Right lung (tissue), 10 donors: ENCODE measurements at places on chromosomes 11 and 22. TPM values are rescaled to one million over a fixed set of nuclear protein-coding genes. Genes with fewer than 3 reads are reported as not detected.

C11orf91 gene
- polyA plus RNA-seq = not detected

FAM227A gene
- 7.1 TPM for polyA plus RNA-seq

- no peak for DNase-seq
Measured at GRCh38 chr11:60204922-60205321, 22.0 kb upstream of the MS4A6A start.

- no peak for DNase-seq
Measured at GRCh38 chr11:8067929-8068575, 13.0 kb upstream of the TUB start.

FAM111B gene
- polyA plus RNA-seq = 9.3 TPM

SYTL2 gene
- 72.1 TPM for polyA plus RNA-seq

RBMXL2 gene
- 0.06 TPM for polyA plus RNA-seq

DNA sequence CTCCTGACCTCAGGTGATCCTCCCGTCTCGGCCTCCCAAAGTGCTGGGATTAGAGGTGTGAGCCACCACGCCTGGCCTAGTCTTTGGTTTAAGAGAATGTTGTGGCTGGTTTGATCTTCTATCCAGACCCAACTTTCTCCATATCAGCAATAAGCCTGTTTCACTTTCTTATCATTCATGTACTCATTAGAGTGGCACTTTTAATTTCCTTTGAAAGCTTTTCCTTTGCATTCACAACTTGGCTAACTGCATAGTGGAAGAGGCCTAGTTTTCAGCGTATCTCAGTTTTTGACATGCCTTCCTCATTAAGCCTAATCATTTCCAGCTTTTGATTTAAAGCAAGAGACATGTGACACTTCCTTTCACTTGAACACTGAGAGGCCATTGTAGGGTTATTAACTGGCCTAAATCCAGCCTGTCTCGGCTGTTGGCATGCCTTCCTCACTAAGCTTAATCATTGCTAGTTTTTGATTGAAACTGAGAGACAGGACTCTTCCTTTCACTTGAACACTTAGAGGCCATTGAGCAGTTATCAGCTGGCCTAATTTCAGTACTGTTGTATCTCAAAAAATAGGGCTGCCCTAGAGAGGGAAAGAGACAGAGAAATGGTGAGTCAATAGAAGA is 13.1 kb upstream of the RPL3 start:
- DNase-seq = no peak

DNA sequence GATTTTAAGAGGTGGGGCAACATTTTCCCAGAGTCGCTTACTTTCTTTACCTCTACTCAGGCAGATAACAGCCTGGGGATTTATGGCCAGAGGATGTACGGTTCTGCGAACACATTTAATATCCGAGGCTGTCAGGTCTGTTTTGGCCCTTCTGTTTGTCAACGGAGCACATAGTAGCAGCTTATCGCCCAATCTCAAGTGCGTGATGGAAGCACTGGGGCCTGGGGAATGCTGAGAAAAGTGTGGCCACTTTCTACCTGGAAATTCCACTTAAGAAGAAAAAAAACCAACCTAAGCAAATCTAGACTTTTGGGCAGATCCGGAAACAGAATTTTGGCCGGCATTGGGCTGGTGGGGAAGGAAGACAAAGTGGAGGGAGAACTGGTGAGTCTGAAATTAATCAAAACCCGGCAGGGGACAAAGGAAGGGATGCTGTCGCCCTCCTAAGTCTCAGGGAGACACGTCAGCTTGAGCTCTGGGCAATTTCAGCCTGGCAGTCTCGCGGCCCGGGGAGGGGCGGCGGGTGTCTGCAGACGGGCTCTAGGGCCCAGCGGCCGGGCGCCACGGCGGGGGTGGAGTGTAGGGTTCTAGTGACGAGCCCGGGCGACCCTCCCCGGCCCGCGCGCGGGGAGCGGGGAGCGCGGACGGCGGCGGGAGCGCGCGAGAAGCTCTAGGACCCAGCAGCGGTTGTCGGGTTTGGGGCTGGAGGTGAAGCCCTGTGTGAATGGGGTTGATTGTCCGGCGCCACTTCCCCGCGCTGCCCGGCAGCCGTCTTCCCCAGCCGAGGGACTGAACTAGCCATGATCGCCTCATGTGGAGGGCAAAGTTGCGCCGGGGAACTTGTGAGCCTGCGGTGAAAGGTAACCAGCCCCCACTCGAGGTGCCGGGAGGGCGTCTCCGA is at the start of gene AMOTL1:
Gene AMOTL1, plus strand, starts transcription at position 656 of the 901 bp plus-strand sequence. Its CDS starts 156 bp downstream, at position 812.
- peak; percentile 90 for DNase-seq
